ENCODE measurements at places on chromosomes 16 and 17.

- DNase-seq = no peak
Observed at GRCh38 chr16:5060073-5060641, 5.6 kb downstream of the C16orf89 start.

DNA sequence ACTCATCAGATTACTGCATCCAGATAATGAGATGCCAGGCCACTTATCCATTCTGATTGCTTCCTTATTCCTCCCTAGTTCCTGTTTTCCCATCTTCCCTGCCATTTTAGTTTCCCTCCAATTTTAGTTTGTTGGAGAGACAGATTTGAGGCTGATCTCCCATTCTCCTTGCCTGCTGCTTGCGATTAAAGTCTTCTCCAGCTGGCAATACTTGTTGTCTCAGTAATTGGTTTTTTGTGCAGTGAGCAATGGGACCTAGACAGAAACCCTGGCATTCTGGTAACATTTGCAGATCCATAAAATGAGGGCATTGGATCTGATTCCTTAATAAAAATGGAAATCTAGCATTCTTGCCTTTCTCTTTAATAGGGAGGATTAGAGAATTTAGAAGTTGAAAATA lies 17.6 kb upstream of the ELAC2 start:
- no peak for DNase-seq

DNA sequence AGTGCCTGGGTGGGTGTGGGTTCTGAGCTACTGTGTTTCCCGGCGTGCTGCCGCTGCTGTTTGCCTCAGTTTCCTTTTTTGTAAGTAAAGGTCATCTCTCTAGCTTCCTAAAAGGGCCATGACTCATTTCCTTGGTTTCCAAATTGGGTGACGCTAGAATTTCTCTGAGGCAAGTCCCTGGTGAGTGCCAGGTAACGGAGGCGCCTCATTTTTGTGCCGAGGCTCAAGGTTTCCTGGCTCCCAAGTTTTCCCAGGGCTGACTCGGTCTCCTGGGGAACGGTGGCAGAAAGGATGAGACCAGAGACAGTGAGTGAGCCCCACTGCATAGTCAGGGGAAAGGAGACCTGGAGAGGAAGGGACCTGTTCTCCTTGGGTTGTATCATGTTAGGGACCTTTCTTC lies 20.3 kb downstream of the MSI2 start:
- DNase-seq = no peak

DNA sequence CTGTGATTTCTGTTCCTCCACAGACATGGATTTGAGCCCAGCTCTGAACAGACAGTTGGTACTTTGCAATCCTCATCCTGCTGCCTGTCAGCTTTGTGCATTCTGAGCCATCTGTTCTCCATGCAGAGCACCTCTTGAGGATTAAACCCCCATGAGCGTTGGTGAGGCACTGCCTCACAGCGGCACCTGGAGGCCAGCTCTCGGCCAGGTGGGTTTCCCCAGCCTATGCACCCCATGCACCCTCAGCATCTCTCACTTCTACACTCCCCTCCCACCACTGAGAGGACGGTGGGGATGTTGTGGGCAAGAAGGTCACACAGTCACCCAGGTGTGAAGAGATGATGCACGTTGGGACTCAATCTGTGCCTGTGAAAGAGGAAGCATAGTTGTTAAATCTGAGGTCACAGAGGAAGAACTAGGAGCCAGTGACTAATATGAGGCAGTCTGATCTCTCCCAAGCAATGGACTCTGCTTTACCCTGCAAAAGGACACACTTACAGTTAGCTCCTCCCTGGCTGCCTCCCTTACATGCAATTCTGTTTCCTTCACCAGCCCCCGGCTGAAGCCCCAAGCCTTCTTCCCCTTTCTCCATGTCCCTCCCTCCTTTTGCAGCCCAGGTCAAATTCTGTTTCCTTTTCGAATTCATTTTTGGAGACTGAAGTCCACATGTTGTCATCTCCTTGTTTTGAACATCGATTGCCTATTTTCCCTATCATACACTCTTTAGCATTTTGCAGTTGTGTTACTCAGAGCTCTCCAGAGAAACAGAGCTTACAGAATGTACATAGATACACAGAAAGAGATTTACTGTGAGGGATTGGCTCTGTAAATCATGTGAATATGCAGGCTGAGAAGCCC lies 58.5 kb downstream of the HS3ST3B1 start:
- DNase-seq = no peak

DNA sequence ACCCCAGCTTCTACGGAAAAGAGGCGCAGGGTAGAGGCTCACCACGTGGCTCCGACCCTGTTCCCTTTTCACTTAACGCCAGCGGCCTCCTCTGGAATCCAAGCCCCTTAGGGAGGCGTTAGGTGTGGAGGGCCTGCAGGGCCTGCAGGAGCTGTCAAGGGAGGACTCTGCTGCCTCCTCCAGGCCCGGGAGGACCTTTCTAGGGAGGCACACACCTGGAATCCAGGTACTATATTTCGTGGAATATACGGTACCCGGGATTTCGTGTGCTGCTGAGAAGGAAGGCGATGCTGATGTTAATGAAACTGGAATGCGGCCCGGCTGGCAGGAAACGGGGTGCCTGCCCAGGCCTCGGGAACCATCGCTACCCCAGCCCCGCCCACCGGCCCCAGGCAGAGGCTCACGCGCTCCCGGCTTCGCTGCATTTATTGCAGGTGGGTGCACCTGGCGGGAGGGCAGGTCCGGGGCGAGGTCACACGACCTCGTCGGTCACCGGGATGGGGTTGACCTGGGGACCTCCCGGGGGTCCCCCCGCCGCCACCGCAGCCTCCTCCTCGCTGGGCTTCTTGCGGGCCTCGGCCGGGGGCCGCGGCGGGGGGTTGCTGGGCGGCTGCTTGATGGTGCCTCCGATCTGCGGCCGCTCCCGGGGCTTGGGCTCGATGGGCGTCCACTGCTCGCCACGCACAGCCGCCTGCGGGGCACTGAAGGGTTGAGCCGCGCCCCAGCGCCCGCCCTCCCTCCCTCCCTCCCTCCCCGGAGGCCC lies 4.7 kb downstream of the IL17C start:
- no peak for DNase-seq
